ENCODE measurements at places on chromosomes 1 and 21.

GRCh38 chr1:156113282-156113950 lies 1.1 kb upstream of the LMNA start:
- DNase-seq = no peak

- no peak for DNase-seq
Observed at GRCh38 chr1:75188892-75189291, 54.7 kb downstream of the LHX8 start.

- no peak for DNase-seq
Observed at GRCh38 chr1:173014160-173014559, 36.6 kb downstream of the TNFSF18 start.

DNA sequence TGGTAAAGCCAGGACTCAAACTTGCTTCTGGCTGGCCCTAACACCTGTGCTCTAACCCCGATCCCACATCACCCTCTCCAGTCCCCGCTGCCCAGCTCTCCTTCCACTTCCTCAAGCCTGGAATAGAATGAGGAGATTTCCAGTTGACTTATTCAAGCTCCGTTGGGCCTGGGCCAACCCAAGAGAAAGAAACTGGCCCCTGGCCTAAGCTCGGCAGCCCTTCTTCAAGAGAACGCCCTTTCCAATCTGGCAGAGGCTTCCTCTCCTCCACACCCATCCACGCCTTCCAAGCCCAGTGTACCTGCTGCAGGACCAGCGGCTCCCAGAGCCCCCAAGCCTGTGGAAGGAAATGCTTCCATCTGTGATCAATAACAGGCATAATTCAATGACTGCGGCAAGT lies 51.9 kb downstream of the LRRN2 start:
- no peak for DNase-seq

All from GM06990 (cell line).